Stimulated activated CD4-positive, alpha-beta T cell treated with anti-CD3 and anti-CD28 coated beads, Interleukin-4, amount 100 ng/mL, for 24 hours (primary cell): ENCODE measurements at places on chromosomes 7 and 10.

- DNase-seq, result no peak
Measured at GRCh38 chr7:85164376-85164775, 22.5 kb downstream of the SEMA3D start.

- DNase-seq, result no peak
Measured at GRCh38 chr7:36982766-36983165, 258.5 kb upstream of the AOAH start.

GRCh38 chr10:94000638-94001415 lies 7.1 kb downstream of the PLCE1 start:
- DNase-seq, result no peak

- DNase-seq, result no peak
Measured at GRCh38 chr7:11039974-11040373, 66.3 kb downstream of the PHF14 start.

GRCh38 chr7:42236976-42237810 lies at the start of gene GLI3:
TSS of gene GLI3 (minus strand) at chr7:42237209. CDS start at chr7:42223253, 13,956 bp downstream.
- DNase-seq, result peak; percentile 20

DNA sequence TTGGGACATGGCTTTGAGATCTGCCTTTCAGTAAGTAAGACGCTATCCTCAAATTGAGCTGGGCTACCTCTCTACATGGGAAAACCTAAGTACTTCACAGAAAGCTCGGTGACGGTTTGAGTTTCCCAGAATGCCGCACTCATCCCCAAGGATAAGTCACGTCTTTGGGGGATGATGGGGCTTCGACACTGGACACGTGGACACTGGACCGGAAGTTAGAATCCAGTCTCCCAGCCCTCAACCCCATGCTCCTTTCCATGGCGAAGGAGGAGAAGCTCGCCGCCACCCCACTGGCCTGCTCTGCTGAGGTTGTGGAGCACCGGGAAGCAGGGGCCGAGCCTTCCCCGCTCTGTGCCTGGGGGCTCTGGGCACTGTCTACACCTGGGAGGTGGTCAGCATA lies 27.5 kb downstream of the PTPRE start:
- no peak for DNase-seq
